ENCODE measurements at places on chromosomes 1 and 21. TPM values are rescaled to one million over a fixed set of nuclear protein-coding genes. Genes with fewer than 3 reads are reported as not detected.

GRCh38 chr21:37338671-37339551, 27.7 kb upstream of the DYRK1A start:
- no peak for DNase-seq
- H3K36me3 ChIP-seq, result no peaks in the 10 kb centered on the region
- no peaks in the 10 kb centered on the region for H3K27me3 ChIP-seq
- peak overlapping the region; percentile 59 for H3K27ac ChIP-seq

GRCh38 chr1:24032981-24033380, 52.9 kb upstream of the SRSF10 start:
- H3K27me3 ChIP-seq, result no peaks in the 10 kb centered on the region
- H3K4me1 ChIP-seq, result no peaks in the 10 kb centered on the region
- no peak overlapping the region for H3K4me3 ChIP-seq
- no peak for DNase-seq

GRCh38 chr1:63023171-63023570, 239.2 kb downstream of the ATG4C start:
- H3K4me1 ChIP-seq, result no peaks in the 10 kb centered on the region
- no peaks in the 10 kb centered on the region for H3K27me3 ChIP-seq
- no peak overlapping the region for H3K27ac ChIP-seq
- no peak overlapping the region for H3K4me3 ChIP-seq
- no peak for DNase-seq

GRCh38 chr1:189084811-189085210, 1392.9 kb downstream of the BRINP3 start:
- no peaks in the 10 kb centered on the region for H3K4me1 ChIP-seq
- no peak for DNase-seq
- no peaks in the 10 kb centered on the region for H3K36me3 ChIP-seq
- H3K27ac ChIP-seq, result no peak overlapping the region

DNA sequence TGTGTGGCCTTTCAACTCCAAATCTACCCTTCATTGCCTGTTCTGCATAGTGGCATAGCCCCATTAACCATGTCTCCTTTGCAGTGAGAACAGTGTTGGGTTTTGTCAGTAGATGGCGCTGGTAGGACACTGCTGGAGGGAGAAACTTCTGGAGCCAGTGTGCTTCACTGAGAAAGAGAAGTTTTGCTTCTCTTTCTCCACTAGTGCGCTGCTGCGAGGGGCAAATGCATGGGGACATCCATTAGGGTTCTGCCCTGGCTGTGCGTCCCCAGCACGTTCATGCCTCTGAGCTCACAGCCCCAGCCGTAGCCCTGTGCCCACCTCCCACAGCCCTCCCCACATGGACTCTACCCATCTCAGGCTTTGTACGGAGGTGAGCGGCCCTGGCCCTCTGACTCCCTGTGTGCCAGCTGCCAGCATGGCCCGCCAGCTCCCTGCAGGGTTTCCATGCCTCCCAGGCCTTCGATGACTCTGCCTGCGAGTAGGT, 53.1 kb downstream of the RIMS3 start:
- no peak overlapping the region for H3K4me3 ChIP-seq
- no peaks in the 10 kb centered on the region for H3K4me1 ChIP-seq
- no peaks in the 10 kb centered on the region for H3K36me3 ChIP-seq

DNA sequence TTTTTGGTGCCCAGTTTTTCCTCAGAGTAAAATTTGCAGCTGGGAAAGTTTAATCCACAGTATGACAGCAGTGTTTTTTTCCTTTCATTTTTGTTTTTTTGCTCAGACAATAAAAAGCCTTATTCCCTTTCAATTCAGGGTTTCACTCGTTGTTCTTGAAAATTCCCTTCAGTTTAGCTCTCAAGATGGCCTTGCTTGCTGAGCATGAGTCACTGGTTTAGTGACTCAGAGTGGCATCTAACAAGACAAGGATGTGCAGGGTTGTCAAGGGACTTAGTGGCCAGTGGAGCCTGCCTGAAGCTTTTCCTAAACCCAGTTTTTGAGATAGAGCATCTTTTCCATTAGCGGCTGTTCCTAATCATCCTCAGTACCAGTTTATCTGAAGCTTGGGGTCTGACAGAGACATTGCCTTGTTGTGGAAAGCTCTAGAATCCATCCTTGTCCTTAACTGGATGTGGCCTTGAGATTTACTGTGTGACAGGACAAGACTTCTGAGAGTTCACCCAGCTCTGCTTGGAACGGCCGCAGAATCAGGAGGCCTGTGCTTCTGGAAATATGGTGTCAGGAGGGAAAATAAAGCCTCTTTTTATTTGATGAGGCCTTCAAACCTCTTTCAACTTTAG, 48.4 kb upstream of the DNAJC6 start:
- DNase-seq, result no peak
- peaks cover 16% of the 10 kb centered on the region for H3K4me1 ChIP-seq
- no peak overlapping the region for H3K27ac ChIP-seq
- H3K27me3 ChIP-seq, result no peaks in the 10 kb centered on the region
- H3K36me3 ChIP-seq, result no peaks in the 10 kb centered on the region

DNA sequence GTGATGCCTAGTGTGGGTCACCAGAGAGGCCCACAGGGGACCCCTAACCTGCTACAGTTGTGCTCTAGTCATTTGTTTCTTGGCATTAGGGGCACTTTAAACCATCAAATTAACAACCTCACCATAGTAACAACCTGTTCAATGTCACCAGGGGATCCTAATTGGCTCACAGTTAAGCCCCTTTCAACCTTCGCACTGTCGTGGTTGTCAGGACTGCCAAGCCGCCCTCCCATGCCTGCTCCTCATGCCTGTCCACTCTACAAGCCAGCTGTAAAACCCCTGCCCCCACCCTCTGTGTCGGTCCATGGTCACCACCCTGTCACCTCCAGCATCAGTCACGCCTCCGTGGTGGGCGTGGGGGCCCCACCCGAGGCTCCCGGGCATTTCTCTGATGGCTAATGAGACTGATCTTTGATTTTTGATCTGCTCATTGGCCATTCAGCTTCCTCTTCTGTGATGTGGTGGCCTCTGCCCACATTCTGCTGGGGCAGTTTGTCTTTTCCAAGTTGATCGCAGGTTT, 96.6 kb downstream of the WDR4 start:
- no peak for DNase-seq
- H3K36me3 ChIP-seq, result no peaks in the 10 kb centered on the region
- no peak overlapping the region for H3K4me3 ChIP-seq
- no peaks in the 10 kb centered on the region for H3K27me3 ChIP-seq

- H3K4me3 ChIP-seq, result no peak overlapping the region
- H3K27ac ChIP-seq, result no peak overlapping the region
- no peaks in the 10 kb centered on the region for H3K27me3 ChIP-seq
Measured at GRCh38 chr1:114531094-114531493, 20.1 kb upstream of the TRIM33 start.

LRRC38 gene
- 2.5 TPM for total RNA-seq

LRRC8B gene
- total RNA-seq, result 9.8 TPM

OLFML2B gene
- total RNA-seq, result 12.8 TPM

CCDC17 gene
- 1.5 TPM for total RNA-seq

LCE2C gene
- total RNA-seq, result not detected

MCM3AP gene
- total RNA-seq, result 115 TPM

RPS6KA1 gene
- total RNA-seq, result 22.8 TPM

Measured in vagina (tissue), 2 donors.